A549 treated with RU486 at 1 μM for 4 hours (cell line): ENCODE measurements at places on chromosomes 16 and 17. TPM values are rescaled to one million over a fixed set of nuclear protein-coding genes. Genes with fewer than 3 reads are reported as not detected.

The DPEP1 gene
- total RNA-seq = 0.31 to 0.90 TPM (median 0.73 TPM) in 5 replicates

The C17orf50 gene
- total RNA-seq = 0.33 to 0.70 TPM (median 0.53 TPM) in 4 of 5 replicates, not detected in the other

The PRSS36 gene
- total RNA-seq = 0.29 to 1.2 TPM (median 0.65 TPM) in 5 replicates

The CTRB2 gene
- not detected in 5 replicates for total RNA-seq

The CYGB gene
- 0.73 to 1.4 TPM (median 1.1 TPM) in 5 replicates for total RNA-seq

The ELMO3 gene
- total RNA-seq = 0.75 to 1.6 TPM (median 1.2 TPM) in 5 replicates
